ENCODE measurements at places on chromosomes 1 and 21.

DNA sequence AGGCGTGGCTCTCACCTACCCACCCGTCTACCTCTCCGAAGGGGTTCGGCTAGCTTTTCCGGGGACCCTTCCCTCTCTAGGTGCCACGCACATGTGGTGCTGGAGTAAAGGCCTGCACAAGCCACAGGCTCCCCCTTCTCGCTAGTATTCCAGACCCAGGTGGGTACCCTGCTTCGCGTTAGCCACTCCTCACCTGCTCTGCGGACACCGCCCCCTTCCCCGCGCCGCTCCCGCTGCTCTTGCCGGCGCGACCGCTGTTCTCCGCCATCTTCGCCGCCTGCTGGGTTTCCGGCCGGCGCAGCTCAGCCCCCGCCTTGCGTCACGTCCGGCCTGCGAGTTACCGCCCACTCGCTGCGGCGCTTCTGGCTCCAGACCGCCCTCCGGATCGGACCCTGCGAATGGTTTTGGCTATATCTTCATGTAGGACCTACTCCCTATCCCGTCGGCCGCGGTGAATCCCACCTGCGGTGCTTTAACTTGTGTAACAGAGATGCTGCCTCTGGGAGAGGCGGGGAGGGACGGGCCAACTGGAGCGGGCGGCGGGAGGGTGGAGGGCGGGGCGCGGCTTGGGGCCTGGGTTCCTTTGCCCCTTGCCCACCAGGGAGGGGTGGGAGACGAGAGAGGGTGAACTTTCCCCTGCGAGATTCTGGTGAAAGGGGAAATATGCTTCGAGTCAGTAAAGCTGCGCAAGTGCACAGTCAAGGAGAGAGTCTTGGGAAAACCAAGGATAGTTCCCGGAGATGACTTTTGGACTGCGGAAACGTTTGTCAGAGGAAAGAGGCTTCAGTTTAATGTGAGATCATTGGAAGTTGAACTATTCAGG lies at the start of the genes NIT1 and PFDN2:
Gene NIT1 (plus strand): TSS at position 347 of the 823 bp plus-strand sequence. CDS start 72 bp downstream, at position 419.
Gene PFDN2 (minus strand): TSS at position 279 of the 823 bp plus-strand sequence. CDS start 11 bp downstream, at position 268.
- peak; percentile 93 for DNase-seq

DNA sequence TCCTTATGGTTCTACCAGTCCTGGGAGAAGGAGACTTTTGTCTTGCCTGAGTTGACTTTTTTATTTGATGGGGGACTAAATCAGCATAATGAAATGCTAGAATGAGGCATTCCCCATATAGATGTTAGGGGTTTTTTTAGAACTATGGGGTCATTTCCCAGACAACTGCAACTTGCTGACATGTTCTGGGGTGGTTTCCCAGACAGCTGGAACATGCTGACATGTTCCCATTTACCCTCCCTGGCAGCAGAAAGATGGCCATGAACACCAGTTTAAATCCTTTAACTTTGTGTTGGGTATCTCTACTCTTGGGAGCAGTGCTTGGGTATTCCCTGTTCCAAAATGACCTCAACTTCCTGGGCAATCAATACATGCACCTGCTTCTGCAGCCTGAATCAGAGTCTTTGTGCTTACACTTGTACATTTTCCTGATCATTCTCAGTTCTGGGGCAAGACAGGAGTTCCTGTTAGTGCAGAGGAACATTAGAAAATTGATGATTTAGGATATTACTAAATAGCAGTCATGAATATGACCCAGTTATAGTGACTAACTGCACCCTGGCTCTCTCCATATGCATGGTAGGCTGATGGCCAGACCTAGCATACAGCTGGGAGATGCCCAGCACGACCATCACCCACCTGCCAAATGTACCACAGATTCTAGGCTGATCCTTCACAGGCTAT lies 75.4 kb upstream of the CD5L start:
- DNase-seq, result no peak

GRCh38 chr1:214326406-214326805 lies 45.4 kb downstream of the SMYD2 start:
- DNase-seq, result no peak

DNA sequence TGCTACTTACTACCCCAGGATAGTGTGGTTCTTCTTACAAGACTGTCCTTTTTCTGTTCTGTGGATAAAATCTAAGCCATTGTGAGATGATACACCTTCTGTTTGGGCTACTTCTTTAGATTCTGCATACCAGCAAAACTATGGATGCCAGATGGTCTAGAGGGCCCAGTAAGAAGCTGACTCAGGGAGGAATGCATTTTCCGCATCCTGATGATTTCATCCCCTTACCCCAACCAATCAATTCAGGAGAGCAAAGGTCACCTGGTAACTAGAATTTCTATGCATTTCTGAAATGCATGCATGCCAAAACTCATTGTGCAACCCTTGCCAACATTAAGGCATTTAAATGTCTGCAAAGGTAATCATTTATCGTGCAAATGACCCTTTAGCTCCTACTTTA lies 285.7 kb upstream of the ZP4 start:
- no peak for DNase-seq

DNA sequence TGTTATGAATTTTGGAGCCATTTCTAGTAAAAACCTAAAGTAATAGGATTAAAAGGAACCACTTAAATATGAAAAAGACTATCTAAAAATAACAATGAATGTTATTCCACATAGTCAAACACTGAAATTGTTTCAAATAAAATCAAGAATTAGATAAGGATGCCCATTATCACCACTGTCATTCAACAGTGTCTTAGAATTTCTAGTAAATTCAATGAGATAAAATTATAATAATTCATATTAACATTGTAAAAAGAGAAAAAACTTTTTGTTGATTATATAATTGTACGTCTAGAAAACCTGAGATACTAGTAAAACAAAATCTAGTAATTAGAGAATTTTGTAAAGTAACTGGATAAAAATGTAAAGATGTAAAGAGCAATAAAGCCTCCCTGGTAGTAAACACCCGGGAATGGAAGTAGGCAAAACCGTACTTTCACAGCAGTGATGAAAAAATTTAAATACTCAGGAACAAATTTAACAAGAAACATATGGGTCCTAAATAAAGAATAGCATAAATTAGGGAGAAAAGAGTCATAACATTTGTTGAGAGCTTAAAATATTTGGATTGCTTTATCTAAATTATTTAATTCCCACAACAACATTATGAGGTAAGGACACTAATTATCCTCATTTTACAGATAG lies 56.4 kb downstream of the LBR start:
- no peak for DNase-seq

DNA sequence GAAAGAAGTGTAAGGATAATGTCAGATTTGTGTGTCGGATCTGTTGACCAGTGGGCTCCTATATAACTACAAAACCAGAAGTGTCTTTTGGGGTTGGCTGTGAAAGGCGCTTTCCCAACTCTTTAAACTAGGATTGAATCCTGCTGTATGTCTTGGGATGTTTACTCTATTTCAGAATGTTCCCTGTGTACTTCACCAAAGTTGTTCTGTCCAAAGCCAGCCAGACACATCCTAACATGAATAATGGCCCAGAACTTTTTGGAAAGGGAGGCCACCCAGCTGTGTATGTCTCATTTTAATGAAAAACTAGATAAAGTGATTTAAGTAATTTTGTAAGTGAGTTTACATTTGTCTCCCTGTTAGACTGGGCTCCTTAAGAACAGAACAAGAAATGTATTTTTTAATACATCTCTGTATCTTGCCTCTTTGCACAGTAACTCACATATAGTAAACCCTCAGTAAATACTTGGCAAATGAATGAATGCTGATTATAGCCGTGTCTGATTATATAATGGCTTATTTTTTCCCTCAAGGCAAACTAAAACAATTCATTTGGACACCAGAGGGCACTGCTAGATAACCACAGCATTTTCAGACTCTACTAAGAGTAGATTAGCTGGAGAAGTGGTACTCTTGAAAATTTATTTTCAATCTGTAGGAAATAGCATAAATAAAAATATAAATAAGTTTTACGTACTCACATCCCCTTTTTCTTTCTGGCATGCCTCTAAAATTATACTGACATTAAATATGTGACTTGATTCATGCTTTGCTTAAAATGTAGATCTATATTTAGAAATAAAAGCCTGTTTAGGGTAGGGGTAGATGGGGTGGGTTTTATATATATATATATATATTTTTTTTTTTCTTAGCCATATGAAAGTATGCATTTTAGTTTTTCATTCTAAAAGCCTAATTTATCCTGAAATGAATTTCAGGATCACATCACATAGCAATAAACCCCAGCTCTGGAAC lies 23.8 kb downstream of the TSEN15 start:
- DNase-seq, result no peak

All from MG63 (cell line).